Endothelial cell (in vitro differentiated cells): ENCODE measurements at places on chromosomes 16 and 17. TPM values are rescaled to one million over a fixed set of nuclear protein-coding genes. Genes with fewer than 3 reads are reported as not detected.

TPSAB1 gene
- total RNA-seq = not detected

CDH1 gene
- total RNA-seq = 3.1 TPM

- no peak for DNase-seq
Measured at GRCh38 chr16:2432801-2433505, 3.7 kb downstream of the CCNF start.

DNA sequence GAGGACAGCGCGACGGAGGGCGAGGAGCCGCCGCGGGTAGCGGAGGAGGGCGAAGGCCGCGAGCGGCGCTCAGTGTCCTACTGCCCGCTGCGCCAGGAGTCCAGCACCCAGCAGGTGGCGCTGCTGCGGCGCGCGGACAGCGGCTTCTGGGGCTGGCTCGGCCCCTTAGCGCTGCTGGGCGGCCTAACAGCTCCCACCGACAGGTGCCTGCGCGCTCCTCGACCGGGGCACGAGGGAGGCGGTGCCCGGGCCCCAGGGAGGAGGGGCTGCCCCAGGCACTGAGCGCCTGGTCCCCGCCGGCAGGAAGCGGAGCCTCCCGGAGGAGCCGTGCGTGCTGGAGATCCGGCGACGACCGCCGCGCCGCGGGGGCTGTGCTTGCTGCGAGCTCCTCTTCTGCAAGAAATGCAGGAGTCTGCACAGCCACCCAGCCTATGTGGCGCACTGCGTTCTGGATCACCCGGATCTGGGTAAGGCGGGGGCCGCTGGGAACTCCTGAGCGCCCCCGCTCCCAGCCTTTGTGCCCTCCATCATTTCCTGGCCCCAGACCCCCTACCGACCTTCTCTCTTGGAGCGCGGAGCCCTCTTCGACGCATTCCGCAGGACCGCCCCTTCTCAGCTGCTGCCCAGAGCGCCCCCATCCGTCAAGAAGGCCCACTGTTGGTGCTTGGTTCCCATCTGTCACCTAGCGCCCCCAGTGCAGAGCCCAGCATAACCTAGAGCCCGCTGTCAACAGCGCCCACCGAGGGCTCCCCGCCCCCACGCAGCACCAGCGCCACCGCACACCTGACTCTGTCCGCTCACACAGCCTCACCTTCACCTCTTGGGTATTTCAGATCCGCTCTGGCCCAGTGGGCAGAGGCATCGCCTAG, 3.7 kb downstream of the C17orf50 start:
- peak; percentile 98 for DNase-seq

GRCh38 chr16:50114357-50115129, 38.6 kb upstream of the TENT4B start:
- no peak for DNase-seq
